ENCODE measurements at places on chromosomes 13 and 19.

DNA sequence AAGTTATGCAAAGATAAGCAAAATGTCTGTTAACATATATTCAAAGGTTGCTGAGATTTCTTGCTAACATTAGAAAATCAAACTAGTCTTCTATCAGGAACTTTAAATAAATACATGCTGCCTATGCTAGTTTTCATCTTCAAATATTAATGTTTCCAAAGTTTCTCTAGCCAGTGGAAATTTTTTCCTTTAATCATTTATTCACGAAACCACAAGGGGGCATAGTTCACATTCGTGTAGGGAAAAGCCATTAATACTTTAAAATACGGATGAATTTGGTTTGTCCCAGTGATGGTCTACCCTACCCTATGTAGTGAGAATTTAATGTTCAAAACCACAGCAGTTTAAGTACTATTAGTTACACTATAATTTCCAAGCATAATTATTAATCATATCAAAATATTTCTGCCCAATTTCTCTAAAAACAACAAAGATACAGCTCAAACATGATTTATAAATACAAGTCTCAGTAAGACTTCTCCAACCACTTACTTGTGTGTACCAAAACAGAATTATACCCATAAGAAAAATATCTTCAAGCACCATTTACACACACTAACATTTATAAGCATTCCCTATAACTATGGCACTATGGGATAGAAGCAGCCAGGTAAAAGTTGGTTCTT, 16.2 kb downstream of the NUFIP1 start:
- no peak for DNase-seq

DNA sequence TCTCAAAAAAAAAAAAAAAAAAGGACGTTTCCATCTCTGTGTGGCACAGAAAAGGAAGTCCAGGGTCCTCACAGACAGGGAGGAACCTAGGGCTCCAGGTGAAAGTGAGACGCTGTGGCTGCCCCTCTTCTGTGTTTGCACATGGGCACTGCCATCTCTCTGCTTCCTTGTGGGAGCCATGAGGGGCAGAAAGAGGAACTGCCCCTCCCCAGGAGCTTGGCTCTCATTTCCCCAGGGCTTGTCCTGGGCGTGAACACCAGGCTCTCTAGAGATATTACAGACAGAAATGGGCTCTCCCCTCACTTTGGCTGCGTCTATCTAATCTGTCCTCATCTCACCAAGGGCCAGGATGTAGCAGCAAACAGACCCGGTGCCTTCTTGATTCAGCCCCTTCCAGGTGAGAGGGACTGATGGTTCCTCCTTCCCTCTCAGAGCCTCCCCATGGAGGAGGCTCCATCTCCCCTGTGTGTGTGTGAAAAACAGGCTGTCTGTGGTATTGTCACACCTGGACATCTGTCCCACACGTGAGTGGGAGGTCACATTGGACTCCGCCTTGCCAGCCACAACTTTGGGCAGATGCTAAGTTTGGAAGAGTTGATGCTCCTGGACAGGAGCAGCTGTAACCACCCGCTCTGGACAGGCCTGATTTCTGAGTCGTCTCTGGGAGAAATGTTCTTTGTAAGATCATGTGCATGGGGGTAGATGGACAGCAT, 840 bp upstream of the LILRA4 start:
- no peak for DNase-seq

- DNase-seq = no peak
These were observed 802.5 kb upstream of the SLITRK1 start for GRCh38 chr13:84684804-84685203.

- no peak for DNase-seq
These were observed 28.3 kb downstream of the RCBTB2 start for GRCh38 chr13:48504606-48505005.

- no peak for DNase-seq
These were observed 567 bp downstream of the EFNB2 start for GRCh38 chr13:106534639-106535551.

DNA sequence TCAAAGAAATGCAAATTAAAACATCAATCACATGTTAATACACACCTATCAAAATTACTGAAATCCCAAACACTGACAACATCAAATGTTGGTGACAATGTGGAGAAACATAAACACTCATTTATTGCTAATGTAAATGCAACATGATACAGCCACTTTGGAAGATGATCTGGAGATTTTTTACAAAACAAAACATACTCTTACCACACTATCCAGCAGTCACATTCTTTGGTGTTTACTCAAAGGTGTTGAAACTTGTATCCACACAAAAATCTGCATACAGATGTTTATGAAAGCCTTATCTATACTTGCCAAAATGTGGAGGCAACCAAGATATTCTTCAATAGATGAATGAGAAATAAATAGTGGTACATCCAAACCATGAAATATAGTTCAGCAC, 1219.5 kb upstream of the PCDH20 start:
- no peak for DNase-seq

DNA sequence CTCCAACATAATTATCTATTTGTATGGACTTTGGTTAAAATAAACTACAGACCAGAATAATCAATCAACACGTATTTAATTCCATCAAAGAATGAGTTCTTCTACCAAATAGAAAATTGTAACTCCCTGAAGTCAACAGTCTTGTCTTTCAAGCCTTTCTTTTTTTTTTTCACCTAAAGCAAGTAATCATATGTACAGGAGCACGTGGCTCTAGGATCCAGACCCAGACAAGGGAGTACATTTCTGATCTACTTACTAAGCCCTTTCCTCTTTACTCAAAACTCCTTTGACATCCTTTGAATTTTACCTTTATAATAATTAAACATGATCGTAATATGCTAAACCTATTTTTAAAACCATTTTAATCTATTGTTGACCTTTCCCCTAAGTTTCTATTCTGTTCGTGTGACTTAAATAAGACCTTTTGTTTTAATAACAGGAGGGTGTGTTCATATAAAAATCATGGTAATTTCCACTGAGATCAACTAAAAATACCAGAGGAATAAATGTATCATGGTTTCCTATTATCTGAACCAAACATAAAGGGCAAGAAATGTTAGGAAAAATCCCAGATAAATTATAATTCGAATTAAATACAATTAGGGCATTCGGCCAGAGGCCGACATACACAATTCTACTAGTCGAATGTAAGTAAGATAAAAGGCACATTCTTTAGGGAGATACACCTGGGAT, 1.7 kb downstream of the SLC7A1 start:
- DNase-seq = no peak

DNA sequence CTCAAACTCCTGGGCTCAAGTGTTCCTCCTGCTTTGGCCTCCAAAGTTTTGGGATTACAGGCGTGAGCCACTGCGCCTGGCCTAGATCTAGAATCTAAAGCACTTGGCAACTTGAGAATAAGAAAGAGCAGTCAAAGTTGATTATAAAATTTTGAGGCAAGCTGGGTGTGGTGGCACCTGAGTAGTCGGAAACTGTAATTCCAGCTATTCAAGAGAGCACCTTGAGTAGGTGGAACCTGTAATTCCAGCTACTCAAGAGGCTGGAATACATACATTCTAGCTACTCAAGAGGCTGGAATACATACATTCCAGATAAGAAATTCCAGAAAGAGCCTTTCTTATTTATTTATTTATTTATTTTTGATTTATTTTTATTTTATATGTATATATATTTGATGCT, 8.3 kb upstream of the NAA16 start:
- no peak for DNase-seq

DNA sequence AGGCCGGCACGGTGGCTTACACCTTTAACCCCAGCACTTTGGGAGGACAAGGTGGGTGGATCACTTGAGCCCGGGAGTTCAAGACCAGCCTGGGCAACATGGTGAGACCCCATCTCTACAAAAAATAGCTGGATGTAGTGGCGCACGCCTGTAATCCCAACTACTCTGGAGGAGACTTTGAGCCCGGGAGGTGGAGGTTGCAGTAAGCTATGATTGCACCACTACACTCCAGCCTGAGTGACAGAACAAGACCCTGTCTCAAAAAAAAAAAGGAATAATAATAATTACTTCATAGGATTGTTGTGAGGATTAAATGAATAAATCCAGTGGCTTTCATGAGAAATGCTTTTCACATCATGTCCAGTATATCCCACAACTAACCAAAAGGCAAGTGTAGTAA, 8.0 kb downstream of the IGSF23 start:
- DNase-seq = no peak

DNA sequence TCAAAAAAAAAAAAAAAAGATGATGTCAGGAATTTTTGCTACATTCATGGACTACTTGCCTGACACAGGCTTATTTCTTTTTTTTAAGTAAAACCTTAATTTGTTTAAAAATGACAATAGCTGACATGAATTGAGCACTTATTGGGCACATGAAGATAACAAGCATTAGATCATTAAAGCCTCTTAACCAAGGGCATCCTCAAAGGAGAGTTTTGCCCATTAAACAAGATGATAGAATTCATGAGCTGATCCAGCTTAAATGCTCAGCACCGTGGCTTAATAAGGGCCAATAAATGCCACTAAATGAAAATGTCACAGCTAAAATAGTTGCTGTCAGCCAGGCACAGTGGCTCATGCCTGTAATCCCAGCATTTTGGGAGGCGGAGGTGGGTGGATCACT, 19.3 kb downstream of the FBXO17 start:
- no peak for DNase-seq

GRCh38 chr13:87999788-88000187, 328.6 kb downstream of the SLITRK5 start:
- DNase-seq = no peak

GRCh38 chr13:112846411-112847115, 122.5 kb upstream of the MCF2L start:
- DNase-seq = no peak

GRCh38 chr13:104411141-104411765, 1345.0 kb upstream of the SLC10A2 start:
- no peak for DNase-seq

- peak; percentile 34 for DNase-seq
These were observed 10.6 kb upstream of the MADCAM1 start for GRCh38 chr19:485583-486236.

DNA sequence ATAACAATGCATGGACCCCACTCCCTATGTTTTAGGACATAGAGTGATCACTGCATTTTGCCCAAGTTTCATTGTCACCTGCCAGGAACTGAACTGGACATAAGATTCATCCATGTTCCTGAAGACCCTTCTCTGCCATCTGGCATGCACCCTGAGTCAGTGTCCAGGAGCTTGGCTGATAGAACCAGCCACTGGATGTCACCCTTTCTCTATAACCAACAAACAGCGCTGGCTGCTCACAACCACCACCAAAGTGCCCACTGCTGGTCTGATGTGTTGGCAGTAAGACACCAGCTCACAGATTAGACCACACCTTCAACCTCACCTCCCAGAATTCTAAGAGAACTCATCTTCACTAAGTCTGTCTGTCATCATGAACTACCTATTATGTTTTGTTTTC, 333.4 kb downstream of the ITGBL1 start:
- DNase-seq = peak; percentile 46

DNA sequence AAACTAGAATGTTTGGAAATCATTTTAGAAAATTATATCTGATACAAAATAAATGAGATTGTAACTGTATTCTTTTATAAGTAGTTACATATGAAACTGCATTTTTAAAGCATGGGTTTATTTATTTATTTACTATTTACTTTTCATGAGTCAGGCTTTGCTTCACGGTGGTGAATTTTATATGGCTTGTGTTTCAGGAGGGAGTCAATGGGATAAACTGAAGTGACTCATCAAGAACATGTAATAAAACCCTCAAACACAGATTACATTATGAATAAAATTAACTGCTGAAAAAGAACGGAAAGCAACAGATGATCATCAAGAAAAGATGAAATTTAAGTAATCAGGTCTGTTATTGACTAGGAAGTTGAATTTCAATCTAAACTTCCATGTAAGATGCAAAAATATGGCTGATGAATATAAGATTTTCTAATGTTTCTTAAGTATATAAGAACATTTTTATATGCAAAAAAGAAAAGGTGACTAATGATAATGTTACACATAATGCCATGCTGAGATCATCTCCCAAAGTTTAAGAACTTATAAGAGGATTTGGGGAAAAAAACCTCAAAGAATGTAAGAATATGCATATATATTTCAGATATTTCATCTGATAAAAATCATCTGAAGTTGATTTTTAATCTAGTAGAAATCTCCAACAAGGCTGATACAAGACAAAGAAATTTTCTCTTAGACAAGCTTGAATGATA, 383.6 kb downstream of the SLITRK1 start:
- no peak for DNase-seq

DNA sequence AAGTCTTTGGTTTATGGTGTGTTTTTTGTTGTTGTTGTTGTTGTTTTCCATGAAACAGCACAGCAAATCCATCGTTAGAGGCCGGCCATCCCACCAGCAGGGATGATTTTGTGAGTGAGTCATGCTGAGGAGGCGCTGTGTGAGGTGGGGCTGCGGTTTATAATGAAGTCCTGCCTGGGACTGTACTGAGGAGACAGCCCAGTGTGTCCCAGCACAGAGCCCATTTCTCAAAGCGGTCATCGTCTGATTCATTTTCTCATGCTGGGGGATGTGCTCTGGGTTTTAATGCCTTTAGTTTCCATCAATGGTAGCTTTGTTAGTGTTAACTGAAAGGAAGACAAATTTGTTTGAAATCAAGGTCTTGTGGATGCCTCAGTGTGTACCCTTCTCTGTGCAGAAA, 129.3 kb upstream of the SERP2 start:
- DNase-seq = no peak

GRCh38 chr13:31649766-31650165, 89.6 kb upstream of the RXFP2 start:
- DNase-seq = peak; percentile 85

- no peak for DNase-seq
These were observed 14.1 kb upstream of the SOX21 start for GRCh38 chr13:94726425-94726824.

- DNase-seq = no peak
These were observed 10.3 kb downstream of the ZNF787 start for GRCh38 chr19:56110515-56111448.

DNA sequence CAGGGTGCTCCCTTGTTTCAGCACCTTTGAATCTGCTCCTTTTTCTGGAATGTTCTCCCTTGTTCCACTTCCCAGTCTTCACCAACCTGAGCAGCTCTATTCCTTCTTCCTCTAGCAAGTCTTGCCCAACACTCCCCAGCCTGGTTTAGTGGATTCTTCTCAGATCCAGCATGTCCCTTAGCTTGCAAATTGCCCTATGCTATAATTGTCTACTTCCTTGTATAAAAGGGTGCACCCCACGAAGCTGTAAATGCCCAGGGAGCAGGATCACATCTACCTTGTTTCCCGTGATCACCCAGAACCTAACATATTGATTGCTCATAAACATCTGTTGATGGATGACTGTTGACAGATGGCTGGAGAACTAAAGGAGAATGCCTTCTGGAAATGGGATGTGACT, 93.2 kb upstream of the C1QTNF9B start:
- peak; percentile 56 for DNase-seq

- DNase-seq = peak; percentile 56
These were observed 500.9 kb downstream of the MYO16 start for GRCh38 chr13:109130093-109130835.

DNA sequence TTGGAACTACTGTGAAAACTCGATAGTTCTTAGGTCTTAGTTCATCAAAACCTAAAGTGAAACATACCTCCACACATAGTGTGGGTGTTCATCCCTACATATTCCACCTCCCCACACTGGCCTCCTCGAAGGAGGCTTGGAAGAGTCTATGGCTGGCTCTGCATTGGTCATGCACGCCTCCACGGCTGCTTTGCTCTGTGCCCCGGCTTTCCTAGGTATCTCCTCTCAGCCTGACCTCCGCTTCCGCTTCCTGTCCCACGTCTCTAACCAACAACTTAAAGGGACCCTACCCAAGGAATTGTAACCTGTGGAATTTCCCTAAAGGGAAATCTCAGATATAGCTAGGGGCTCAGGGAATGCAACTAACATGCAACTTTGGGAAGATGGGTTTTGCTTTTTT, 79.7 kb upstream of the MBNL2 start:
- no peak for DNase-seq

GRCh38 chr13:99376132-99376531, 68.9 kb upstream of the GPR183 start:
- DNase-seq = no peak

GRCh38 chr13:34114581-34114980, 296.6 kb downstream of the RFC3 start:
- DNase-seq = no peak

Data from NCI-H524 treated with DMSO at 0.1 percent for 48 hours (cell line).